ENCODE measurements at places on chromosomes 16 and 17. TPM values are rescaled to one million over a fixed set of nuclear protein-coding genes. Genes with fewer than 3 reads are reported as not detected.

TBC1D3K gene
- not detected for total RNA-seq

RUNDC1 gene
- total RNA-seq: 6.0 TPM

C16orf54 gene
- not detected for total RNA-seq

CBLN1 gene
- not detected for total RNA-seq

KDM6B gene
- total RNA-seq: 0.86 TPM

C16orf90 gene
- total RNA-seq: not detected

IRF8 gene
- total RNA-seq: not detected

KRT32 gene
- 0.18 TPM for total RNA-seq

RNU2-1 gene
- not detected for total RNA-seq
